ENCODE measurements at places on chromosomes 4 and X. TPM values are rescaled to one million over a fixed set of nuclear protein-coding genes. Genes with fewer than 3 reads are reported as not detected.
A peak's percentile ranks its signal among the peaks of the same experiment; 100 is the strongest.

Gene NKX6-1
- total RNA-seq: not detected

Gene REELD1
- 0.35 TPM for total RNA-seq

Gene FAM9C
- total RNA-seq: 0.57 TPM

Gene EGF
- 1.2 TPM for total RNA-seq

Gene PACRGL
- 50.3 TPM for total RNA-seq

GRCh38 chr4:106340774-106341173 is 24.4 kb downstream of the AIMP1 start:
- peaks cover 3% of the 10 kb centered on the region for H3K36me3 ChIP-seq
- no peaks in the 10 kb centered on the region for H3K27me3 ChIP-seq
- DNase-seq: no peak
- no peak overlapping the region for H3K4me3 ChIP-seq
- H3K27ac ChIP-seq: no peak overlapping the region
- no peaks in the 10 kb centered on the region for H3K4me1 ChIP-seq

DNA sequence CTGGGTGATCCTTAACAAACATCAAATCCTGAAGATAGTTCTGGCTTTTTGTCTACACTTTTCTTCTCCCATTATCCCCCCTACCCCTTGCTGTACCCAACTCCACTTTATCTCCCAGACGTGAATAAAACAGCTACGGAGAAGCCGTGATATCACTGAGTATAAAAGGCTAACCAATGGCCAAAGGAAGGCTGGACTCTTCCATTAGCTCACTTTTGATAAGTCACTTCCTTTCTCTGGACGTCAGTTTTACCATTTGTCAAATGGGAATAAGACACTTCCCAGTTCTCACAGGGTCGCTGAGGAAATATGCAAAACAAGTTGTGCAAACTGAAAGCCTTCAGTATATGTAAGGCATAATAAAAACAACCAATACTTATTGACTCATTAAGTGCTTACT is 38.6 kb upstream of the EDA2R start:
- H3K4me3 ChIP-seq: no peak overlapping the region
- H3K36me3 ChIP-seq: no peaks in the 10 kb centered on the region
- H3K4me1 ChIP-seq: no peaks in the 10 kb centered on the region
- no peaks in the 10 kb centered on the region for H3K27me3 ChIP-seq
- H3K27ac ChIP-seq: no peak overlapping the region
- DNase-seq: no peak

- H3K27ac ChIP-seq: no peak overlapping the region
- H3K36me3 ChIP-seq: no peaks in the 10 kb centered on the region
- H3K27me3 ChIP-seq: no peaks in the 10 kb centered on the region
- no peaks in the 10 kb centered on the region for H3K4me1 ChIP-seq
Measured at GRCh38 chr4:157978680-157979361, 194.0 kb downstream of the GASK1B start.

- H3K27me3 ChIP-seq: no peaks in the 10 kb centered on the region
- no peak overlapping the region for H3K27ac ChIP-seq
- DNase-seq: peak; percentile 44
- no peaks in the 10 kb centered on the region for H3K4me1 ChIP-seq
- H3K4me3 ChIP-seq: no peak overlapping the region
Measured at GRCh38 chrX:136953867-136954787, 73.6 kb upstream of the RBMX start.

- DNase-seq: no peak
- H3K4me3 ChIP-seq: no peak overlapping the region
- no peaks in the 10 kb centered on the region for H3K27me3 ChIP-seq
- no peaks in the 10 kb centered on the region for H3K36me3 ChIP-seq
Measured at GRCh38 chr4:86818841-86819240, 30.3 kb downstream of the SLC10A6 start.

DNA sequence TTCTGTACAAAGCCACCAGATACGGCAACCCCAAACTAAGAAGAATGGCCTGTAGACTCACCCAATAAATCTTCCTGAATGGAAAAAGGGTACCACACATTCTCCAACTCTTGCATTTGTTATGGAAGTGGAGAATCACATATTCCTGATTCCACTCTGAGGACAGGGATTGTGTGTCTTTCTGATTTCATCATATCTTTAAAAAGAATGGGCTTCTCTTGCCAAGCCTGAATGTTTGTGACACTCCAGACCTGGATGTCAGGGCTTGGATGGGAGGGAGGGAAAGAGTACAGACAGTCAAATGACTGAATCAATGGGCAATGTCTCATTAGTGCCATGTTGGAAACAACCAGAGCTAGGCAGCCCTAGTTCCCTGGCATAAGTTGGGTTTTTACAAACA is 77.4 kb downstream of the PLAC1 start:
- no peaks in the 10 kb centered on the region for H3K36me3 ChIP-seq
- H3K4me3 ChIP-seq: no peak overlapping the region
- no peak for DNase-seq

DNA sequence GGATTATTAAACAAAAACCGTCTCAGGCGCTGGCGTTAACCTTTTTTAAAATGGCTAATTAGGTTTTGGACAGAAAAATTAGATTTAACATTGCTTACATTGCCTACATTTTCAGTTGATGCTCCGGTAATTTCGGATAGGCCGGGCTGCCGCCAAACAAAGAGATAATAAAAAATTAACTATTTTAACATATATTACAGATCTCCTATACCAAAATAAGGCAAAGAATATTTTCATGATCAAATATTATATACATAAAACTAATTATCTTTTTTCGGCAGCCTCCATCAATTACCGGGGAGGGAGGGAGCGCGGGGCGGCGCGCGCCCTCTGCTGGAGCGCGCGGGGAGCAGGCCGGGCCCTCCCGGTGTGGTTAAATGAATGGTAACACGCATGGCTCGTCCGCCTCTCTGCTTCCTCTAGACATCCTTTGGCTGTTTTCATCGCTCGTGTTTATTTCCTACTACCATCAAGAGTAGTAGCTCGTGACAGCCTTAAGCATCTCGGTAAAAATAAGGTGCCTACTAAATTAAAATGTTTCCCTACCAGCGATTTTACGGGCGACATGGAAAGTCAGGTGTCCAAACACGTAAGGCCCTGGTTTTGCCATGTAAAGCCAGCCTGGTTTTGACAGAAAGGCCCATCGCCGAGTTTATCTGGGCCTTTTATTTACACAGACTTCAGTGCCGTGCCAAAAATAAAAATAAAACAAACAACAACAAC is 52.4 kb upstream of the TMEM33 start:
- no peaks in the 10 kb centered on the region for H3K36me3 ChIP-seq
- no peak overlapping the region for H3K27ac ChIP-seq
- no peaks in the 10 kb centered on the region for H3K27me3 ChIP-seq
- no peaks in the 10 kb centered on the region for H3K4me1 ChIP-seq

GRCh38 chr4:28462766-28463700 is 1602.4 kb downstream of the STIM2 start:
- no peak for DNase-seq
- no peaks in the 10 kb centered on the region for H3K27me3 ChIP-seq
- H3K4me3 ChIP-seq: no peak overlapping the region
- no peaks in the 10 kb centered on the region for H3K36me3 ChIP-seq

DNA sequence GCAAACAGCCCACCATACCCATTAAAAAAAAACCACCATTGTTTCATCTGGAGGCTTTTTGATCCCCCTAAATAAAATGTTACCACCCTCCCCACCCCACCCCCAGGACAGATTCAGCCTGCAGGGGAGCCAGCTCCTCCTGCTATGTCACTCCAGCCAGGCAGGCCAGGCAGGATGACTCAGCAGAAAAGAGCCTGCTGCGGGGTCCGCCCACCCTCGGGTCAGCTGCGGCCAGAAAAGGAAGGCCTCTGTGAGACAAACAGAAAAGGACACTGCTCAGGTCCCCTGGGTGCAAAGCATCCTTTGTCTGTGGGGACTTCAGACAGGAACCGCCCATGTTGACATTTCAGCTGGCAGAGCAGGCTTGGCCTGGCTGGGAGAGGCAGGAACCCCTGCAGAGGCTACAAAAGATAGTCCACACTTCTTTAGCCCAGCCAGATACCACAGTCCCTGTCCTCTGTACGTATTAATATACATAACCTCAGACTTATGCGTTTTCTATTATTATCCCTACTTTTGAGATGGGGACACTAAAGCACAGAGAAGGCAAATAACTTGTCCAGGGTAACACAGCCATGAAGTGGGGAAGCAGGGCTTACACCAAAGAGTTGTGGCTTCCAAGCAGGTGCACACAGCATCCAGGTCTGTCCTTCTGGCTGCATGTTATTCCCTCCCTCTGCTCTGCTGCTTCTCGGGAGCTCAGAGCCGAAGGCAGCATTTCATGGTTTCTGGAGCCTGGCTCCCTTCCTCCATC is 147.7 kb downstream of the CPEB2 start:
- H3K27ac ChIP-seq: no peak overlapping the region
- no peaks in the 10 kb centered on the region for H3K27me3 ChIP-seq
- H3K4me3 ChIP-seq: no peak overlapping the region
- DNase-seq: no peak
- no peaks in the 10 kb centered on the region for H3K36me3 ChIP-seq

- H3K27me3 ChIP-seq: no peaks in the 10 kb centered on the region
- H3K4me3 ChIP-seq: no peak overlapping the region
- H3K27ac ChIP-seq: no peak overlapping the region
- H3K4me1 ChIP-seq: no peaks in the 10 kb centered on the region
- no peak for DNase-seq
- no peaks in the 10 kb centered on the region for H3K36me3 ChIP-seq
Measured at GRCh38 chr4:8132947-8133705, 25.5 kb downstream of the ABLIM2 start.

DNA sequence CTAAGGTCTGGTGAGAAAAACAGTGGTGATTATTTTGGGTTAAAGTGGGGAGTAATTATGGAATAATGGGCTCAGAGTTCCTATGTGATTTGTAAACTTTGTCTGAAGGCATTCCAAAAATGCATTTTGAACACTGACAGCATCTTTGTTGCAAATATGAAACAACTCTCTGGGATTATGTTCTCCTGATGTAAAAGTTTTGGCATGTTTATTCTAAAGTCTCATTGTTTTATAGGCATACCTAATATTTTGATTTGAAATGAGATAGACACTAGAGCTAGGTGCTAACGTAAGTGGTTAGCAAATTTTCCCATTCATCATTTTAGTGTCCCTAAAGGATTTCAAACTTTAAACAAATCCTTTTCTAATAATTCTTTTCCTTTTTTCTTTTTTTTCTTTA is 140.9 kb upstream of the ANXA3 start:
- no peak overlapping the region for H3K4me3 ChIP-seq
- H3K36me3 ChIP-seq: no peaks in the 10 kb centered on the region
- no peaks in the 10 kb centered on the region for H3K4me1 ChIP-seq

- H3K36me3 ChIP-seq: no peaks in the 10 kb centered on the region
- H3K4me3 ChIP-seq: no peak overlapping the region
- DNase-seq: no peak
Measured at GRCh38 chrX:103384672-103385071, 8.3 kb downstream of the BEX3 start.

- H3K4me1 ChIP-seq: no peaks in the 10 kb centered on the region
- H3K27me3 ChIP-seq: no peaks in the 10 kb centered on the region
- DNase-seq: no peak
- no peak overlapping the region for H3K4me3 ChIP-seq
Measured at GRCh38 chrX:77442728-77443127, 4.5 kb upstream of the FGF16 start.

- no peaks in the 10 kb centered on the region for H3K4me1 ChIP-seq
- no peaks in the 10 kb centered on the region for H3K27me3 ChIP-seq
- no peaks in the 10 kb centered on the region for H3K36me3 ChIP-seq
- no peak overlapping the region for H3K27ac ChIP-seq
- H3K4me3 ChIP-seq: no peak overlapping the region
Measured at GRCh38 chr4:137543648-137544047, 11.4 kb upstream of the PCDH18 start.

GRCh38 chr4:152115118-152115517 is 354.3 kb upstream of the GATB start:
- H3K4me3 ChIP-seq: no peak overlapping the region
- no peaks in the 10 kb centered on the region for H3K27me3 ChIP-seq
- no peak for DNase-seq

- DNase-seq: no peak
- no peak overlapping the region for H3K4me3 ChIP-seq
- no peak overlapping the region for H3K27ac ChIP-seq
- no peaks in the 10 kb centered on the region for H3K27me3 ChIP-seq
- no peaks in the 10 kb centered on the region for H3K4me1 ChIP-seq
Measured at GRCh38 chr4:54959651-54960116, 165.7 kb downstream of the KDR start.

GRCh38 chrX:100487795-100488194 is 77.7 kb upstream of the PCDH19 start:
- H3K4me3 ChIP-seq: no peak overlapping the region
- H3K27ac ChIP-seq: no peak overlapping the region
- no peak for DNase-seq
- no peaks in the 10 kb centered on the region for H3K36me3 ChIP-seq
- H3K4me1 ChIP-seq: no peaks in the 10 kb centered on the region

DNA sequence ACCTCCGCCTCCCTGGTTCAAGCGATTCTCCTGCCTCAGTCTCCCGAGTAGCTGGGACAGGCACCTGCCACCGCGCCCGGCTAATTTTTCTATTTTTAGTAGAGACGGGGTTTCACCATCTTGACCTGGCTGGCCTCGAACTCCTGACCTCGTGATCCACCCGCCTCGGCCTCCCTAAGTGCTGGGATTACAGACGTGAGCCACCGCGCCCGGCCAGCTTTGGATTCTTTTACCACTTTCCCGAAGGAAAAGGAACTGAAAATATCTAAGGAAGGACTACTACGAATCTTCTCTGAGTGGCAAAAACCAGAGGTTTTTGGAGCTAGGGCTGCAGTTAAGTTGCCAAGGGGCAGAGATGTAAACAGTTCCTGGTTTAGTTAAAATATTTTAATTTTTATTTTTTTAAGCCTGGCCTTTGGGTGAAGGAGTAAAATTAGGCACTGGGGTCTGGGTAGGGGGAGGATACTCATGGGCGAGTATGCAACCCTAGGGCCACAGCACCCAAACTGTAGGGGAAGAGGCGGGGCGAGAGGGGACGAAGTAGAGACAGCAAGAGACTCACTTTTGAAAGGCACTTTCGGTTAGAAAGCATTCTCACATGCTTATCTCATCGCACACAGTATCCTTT is 525 bp upstream of the CISD2 start:
- H3K27me3 ChIP-seq: no peaks in the 10 kb centered on the region
- H3K27ac ChIP-seq: peak overlapping the region; percentile 96
- peak overlapping the region; percentile 64 for H3K4me3 ChIP-seq
- no peaks in the 10 kb centered on the region for H3K36me3 ChIP-seq
- DNase-seq: peak; percentile 50
- H3K4me1 ChIP-seq: peaks cover 14% of the 10 kb centered on the region

GRCh38 chr4:81642543-81642942 is 170.8 kb upstream of the RASGEF1B start:
- no peaks in the 10 kb centered on the region for H3K36me3 ChIP-seq
- H3K4me1 ChIP-seq: no peaks in the 10 kb centered on the region
- no peak overlapping the region for H3K27ac ChIP-seq
- no peaks in the 10 kb centered on the region for H3K27me3 ChIP-seq
